ENCODE measurements at places on chromosomes 1 and 21. TPM values are rescaled to one million over a fixed set of nuclear protein-coding genes. Genes with fewer than 3 reads are reported as not detected.

KCNJ6 gene
- total RNA-seq, result not detected

GNG4 gene
- 0.13 TPM for total RNA-seq

RIMKLA gene
- under 0.01 TPM for total RNA-seq

TSPEAR gene
- 0.13 TPM for total RNA-seq

FCGR1A gene
- total RNA-seq, result not detected

DNA sequence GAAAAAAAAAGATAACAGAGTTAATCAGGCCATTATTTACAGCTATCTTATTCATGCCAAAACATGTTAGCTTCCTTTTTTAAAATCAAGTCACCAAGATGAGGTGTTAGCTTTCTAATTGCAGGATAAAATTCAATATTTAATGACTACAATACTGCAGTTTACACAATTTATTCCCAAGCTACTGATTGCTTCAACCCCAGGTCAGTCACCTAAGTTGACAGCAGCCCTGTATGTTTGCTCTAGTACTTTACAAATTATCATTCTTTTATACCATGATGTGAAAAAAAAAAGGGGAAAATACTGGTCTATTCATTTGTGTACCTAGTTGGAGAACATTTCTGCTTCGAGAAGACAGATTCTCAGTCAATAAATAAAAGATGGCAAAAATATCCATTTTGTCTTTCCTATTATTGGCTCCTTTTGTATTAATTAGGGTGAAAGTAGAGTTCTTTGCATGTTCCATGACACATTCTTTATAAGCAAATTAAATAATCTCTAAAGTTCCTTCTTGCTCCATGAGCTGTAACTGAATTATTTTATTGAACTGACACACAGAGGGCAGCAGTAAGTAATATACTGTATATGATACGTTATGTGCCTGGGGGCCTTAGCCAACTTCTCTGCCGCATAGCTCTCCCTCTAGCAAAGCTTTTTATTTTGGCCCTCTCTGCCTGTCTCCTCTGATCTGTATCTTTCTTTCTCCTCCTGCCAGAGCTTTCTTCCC is 48.0 kb downstream of the DIPK1A start:
- DNase-seq, result no peak

- no peak for DNase-seq
These were observed 113.2 kb downstream of the GLUL start for GRCh38 chr1:182278144-182279054.

DNA sequence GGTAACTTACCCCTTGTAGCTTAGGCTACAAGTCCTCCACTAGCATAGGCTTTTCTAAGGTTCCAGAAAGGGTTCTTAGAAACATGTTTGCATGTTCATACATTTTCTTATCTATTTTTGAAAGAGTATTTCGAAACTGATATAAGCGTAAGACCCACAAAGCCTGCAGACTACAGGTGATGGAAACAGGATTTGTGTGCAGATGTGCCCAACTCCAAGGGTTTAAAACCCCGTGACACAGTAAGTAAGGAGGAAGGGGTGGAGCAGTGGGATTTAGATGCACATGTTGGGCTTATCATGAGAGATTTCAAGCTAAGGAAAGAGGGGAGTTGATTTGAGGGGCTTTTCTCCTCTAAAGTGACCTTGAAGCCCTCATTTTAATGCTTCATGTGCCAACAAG is 164.7 kb downstream of the LTN1 start:
- no peak for DNase-seq

DNA sequence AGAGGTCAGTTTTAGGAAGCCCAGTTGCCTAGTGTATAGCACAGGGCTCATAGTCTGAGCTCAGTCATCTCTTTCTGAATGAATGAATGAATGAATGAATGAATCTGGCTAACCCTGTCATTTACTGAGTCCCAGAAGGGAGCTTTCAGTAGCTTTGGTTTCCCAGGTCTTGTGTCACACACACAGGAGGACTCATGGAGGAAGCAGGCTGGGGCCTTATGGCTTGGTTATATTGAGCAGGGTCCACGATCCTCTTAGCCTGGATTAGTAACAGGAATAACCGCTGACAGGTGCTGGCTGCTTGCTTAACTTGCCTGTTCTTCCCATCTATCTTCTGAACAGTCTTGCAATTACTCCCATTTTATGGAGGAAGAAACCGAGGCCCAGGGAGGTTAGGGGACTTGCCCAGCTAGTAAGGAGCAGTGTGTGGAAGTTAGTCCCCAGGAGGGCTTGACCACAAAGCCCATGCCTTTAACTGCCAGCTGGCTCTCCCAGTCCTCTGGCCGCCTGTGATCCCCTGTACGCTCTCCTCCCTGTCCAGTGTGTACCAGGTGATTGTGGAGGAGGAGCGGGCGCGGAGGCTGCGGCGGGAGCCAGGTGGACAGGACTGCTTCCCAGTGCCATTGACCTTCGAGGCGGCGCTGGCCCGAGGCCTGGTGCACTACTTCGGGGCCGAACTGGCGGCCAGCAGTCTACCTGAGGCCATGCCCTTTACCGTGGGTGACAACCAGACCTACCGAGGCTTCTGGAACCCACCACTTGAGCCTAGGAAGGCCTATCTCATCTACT is 46.0 kb downstream of the PTPRU start:
- no peak for DNase-seq

Measured in dermis microvascular lymphatic vessel endothelial cell (primary cell).